Activated CD8-positive, alpha-beta T cell treated with anti-CD3 and anti-CD28 coated beads for 36 hours (primary cell): ENCODE measurements at places on chromosomes 1 and 21.

- peaks cover 4% of the 10 kb centered on the region for H3K27me3 ChIP-seq
- no peaks in the 10 kb centered on the region for H3K36me3 ChIP-seq
- H3K4me3 ChIP-seq, result no peak overlapping the region
Observed at GRCh38 chr1:221118938-221119320, 239.7 kb downstream of the HLX start.

- peaks cover 2% of the 10 kb centered on the region for H3K4me1 ChIP-seq
- H3K36me3 ChIP-seq, result peaks cover 2% of the 10 kb centered on the region
- no peak for DNase-seq
- no peak overlapping the region for H3K4me3 ChIP-seq
- peaks cover 13% of the 10 kb centered on the region for H3K27me3 ChIP-seq
Observed at GRCh38 chr1:19272064-19272463, 16.5 kb downstream of the AKR7A3 start.

DNA sequence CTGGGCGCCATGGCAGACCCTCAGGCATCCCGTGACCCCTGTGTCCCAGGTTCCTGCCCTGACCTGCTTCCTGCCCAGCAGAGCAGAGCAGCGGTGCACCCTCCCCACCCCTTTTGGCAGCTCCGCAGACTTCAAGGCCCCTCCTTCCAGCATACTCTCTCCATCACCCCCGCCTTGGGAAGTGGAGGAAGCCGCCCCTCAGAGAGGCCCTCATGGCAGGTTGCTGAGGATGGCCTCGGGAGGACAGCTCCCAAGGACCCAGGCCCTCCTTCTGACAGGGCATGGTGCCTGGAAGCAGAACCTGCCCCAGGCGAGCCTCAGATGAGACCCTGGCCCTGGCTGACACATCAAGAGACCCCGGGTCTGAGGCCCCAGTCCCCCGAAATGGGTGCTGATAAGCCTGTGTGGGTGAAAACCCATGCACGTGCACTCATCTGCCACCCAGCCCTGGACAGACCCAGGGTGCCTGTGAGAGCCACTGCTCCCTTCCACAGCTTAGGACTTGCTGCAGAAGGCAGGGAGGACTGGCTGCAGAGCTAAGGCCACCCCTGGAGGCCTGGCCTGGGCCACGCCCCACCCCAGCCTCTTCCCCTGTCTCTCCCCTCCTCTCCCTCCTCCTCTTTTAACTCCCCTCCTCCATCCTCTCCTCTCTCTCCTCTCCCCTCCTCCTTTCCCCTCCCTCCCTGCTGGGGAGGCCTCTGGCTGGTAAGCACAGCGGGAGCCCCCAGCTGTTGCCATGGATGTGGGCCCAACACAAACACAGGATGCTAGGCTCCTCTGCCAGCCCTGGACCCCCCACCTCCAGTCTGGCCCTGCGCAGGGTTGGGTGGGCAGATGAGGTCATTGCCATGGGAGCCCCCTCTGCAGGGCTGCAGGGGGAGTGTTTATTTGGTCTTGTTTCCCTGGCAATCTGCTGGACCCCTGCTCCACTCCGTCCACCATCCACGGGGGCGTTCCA is 33.7 kb downstream of the WNT9A start:
- H3K36me3 ChIP-seq, result no peaks in the 10 kb centered on the region
- H3K27ac ChIP-seq, result no peak overlapping the region
- H3K4me3 ChIP-seq, result no peak overlapping the region
- H3K4me1 ChIP-seq, result no peaks in the 10 kb centered on the region
- no peaks in the 10 kb centered on the region for H3K27me3 ChIP-seq
- no peak for DNase-seq

- no peak for DNase-seq
- H3K4me1 ChIP-seq, result no peaks in the 10 kb centered on the region
- H3K4me3 ChIP-seq, result no peak overlapping the region
- H3K27me3 ChIP-seq, result no peaks in the 10 kb centered on the region
- H3K36me3 ChIP-seq, result no peaks in the 10 kb centered on the region
Observed at GRCh38 chr21:35599164-35599563, 461.2 kb downstream of the SETD4 start.

- peaks cover 27% of the 10 kb centered on the region for H3K27me3 ChIP-seq
- no peaks in the 10 kb centered on the region for H3K4me1 ChIP-seq
- H3K27ac ChIP-seq, result no peak overlapping the region
- H3K4me3 ChIP-seq, result no peak overlapping the region
Observed at GRCh38 chr1:36576118-36576517, 93.4 kb upstream of the CSF3R start.

- peaks cover 6% of the 10 kb centered on the region for H3K36me3 ChIP-seq
- H3K4me1 ChIP-seq, result peaks cover 14% of the 10 kb centered on the region
- no peaks in the 10 kb centered on the region for H3K27me3 ChIP-seq
- H3K27ac ChIP-seq, result no peak overlapping the region
Observed at GRCh38 chr21:44377201-44377921, 23.9 kb downstream of the TRPM2 start.

DNA sequence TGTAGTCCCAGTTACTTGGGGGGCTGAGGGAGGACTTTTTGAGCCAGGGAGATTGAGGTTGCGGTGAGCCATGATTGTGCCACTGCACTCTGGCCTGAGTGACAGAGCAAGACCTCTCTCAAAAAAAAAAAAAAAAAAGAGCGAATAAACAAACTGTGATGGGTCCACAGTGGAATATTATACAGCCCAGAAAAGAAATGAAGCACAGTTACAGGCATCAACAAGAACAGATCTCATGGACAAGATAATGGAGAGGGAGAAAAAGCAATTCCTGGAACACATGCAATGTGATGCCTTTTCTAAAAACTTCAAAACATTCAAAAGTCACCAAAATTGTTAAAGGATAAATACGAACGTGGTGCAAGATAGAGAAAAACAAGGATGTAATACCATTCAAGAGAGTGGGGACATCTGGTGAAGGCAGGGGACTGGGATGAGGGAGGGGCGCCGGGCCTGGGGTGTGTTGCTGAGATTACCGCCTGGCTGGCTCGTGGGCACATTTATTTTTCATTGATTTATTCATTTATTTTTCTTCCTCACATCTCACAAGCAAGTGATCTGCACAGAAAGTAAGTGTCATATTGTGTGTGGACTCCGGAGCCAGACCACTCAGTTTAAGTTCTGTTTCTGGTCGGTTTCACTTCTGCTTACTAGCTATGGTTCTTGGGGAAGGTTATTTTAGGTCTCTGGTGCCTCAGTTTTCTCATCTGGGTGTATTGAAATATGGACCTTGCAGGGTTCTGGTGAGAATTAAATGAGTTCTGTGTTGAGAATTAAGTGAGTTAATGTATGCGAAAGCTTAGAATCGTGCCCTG is 30.1 kb downstream of the ABCG1 start:
- no peak overlapping the region for H3K27ac ChIP-seq
- peaks cover 13% of the 10 kb centered on the region for H3K4me1 ChIP-seq
- DNase-seq, result no peak
- H3K27me3 ChIP-seq, result no peaks in the 10 kb centered on the region

GRCh38 chr1:246302711-246303317 is 204.3 kb downstream of the SMYD3 start:
- no peak for DNase-seq
- H3K4me3 ChIP-seq, result no peak overlapping the region
- H3K36me3 ChIP-seq, result peaks cover 9% of the 10 kb centered on the region
- H3K27ac ChIP-seq, result no peak overlapping the region
- H3K27me3 ChIP-seq, result no peaks in the 10 kb centered on the region

DNA sequence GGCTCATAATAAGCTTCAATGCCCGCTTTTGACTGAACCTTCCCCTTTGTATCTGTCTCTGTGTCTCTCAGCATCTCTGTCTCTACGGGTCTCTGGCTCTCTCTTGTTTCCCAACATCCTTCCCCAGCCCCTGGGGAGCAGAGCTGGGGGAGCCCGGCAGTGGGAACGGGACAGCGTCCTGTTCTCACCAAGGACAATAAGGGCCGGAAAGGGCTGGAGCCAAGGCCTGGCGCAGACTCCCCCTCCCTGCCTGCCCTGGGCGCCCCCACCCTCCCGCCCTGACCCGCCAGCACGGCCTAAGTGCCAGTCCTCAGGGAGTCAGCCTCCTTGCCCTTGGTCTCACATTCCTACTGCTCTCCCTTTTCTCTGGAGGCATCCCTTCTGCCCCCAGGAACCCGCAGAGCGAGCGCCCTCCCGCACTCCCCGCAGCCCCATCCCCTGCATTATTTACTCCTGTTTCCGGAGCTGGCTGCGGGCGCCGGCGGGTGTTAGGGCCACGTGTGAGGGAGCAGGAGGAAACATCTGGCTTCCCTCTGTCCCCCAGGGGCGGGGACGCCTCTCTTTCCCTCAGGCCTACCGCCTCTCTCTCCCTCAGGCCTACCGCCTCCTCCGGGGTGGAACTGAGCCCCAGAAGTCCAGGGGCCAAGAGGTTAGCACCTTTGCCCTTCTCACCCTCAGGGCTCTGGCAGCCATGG is 6.5 kb downstream of the KRTCAP2 start:
- peak overlapping the region; percentile 45 for H3K4me3 ChIP-seq
- no peaks in the 10 kb centered on the region for H3K27me3 ChIP-seq
- H3K4me1 ChIP-seq, result peaks cover 16% of the 10 kb centered on the region
- H3K36me3 ChIP-seq, result peaks cover 15% of the 10 kb centered on the region
- no peak overlapping the region for H3K27ac ChIP-seq

- peak; percentile 53 for DNase-seq
- no peak overlapping the region for H3K27ac ChIP-seq
- H3K4me1 ChIP-seq, result peaks cover 20% of the 10 kb centered on the region
Observed at GRCh38 chr21:42381347-42381984, 14.4 kb downstream of the TMPRSS3 start.

- H3K27me3 ChIP-seq, result peaks cover 21% of the 10 kb centered on the region
- no peak overlapping the region for H3K4me3 ChIP-seq
- no peaks in the 10 kb centered on the region for H3K4me1 ChIP-seq
- no peak overlapping the region for H3K27ac ChIP-seq
- H3K36me3 ChIP-seq, result no peaks in the 10 kb centered on the region
- DNase-seq, result no peak
Observed at GRCh38 chr1:159469921-159470533, 30.5 kb downstream of the OR10J1 start.
